ENCODE measurements at places on chromosomes 2 and 18.

DNA sequence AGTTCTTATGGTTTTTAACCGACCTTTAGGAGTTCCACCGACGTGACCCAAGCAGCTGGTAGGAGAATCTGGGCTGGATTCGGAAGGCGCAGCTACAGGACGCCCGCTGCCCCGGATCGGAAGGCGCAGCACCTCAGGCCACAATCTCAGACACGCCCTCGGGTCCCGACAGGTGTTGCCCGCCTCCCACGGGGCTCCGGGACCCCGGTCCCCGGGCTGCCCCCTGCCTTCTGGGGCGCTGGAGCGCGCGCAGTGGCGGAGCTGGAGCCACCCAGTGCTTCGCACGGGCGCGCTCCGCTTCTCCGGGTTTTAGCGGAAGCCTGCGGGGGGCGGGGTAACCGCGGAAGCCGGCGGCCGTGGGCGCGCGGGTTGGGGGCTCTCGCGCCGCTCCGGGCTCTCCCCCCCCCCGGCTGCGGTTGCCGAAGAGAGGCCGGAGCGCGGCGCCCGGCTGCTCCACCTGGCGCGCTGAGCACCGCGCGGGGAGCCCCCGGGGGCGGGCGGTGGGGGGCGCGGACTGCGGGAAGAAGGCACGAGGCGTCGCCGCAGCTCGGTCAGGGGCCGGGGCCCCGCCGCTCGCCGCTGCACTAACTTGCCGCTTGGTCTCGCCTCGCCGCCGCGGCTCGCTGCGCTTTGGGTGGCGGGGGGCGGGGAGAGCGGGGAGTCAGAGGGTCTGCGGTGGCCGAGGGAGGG is 718.8 kb downstream of the DPP10 start:
- no peak for DNase-seq

DNA sequence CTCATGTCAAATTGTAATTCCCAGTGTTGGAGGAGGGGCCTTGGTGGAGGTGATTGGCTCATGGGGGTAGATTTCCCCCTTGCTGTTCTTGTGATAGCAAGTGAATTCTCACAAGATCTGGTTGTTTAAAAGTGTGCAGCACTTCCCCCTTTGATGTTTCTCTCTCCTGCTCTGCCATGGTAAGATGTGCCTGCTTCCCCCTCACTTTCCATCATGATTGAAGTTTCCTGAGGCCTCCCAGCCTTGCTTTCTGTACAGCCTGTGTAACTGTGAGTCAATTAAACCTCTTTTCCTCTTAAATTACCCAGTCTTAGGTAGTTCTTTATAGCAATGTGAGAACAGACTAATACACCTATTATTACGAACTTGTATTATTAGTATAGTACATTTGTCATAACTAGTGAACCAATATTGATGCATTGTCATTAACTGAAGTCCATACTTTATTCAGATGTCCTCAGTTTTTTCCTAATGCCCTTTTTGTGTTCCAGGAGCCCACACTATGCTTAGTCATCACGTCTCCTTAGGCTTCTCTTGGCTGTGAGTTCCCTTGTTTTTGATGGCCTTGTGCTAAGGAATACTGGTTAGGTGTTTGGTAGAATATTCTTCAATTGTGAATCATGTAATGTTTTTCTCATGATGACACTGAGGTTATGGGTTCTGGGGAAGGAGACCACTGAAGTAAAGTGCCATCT is 4.5 kb upstream of the MAP3K2 start:
- DNase-seq, result no peak

- no peak for DNase-seq
These were observed 318.7 kb downstream of the CLIP4 start for GRCh38 chr2:29433920-29434319.

GRCh38 chr2:7685342-7686015 is 768.3 kb downstream of the RNF144A start:
- no peak for DNase-seq

GRCh38 chr2:217370391-217370790 is 510.5 kb upstream of the TNP1 start:
- no peak for DNase-seq

GRCh38 chr2:857081-857480 is 93.6 kb upstream of the SNTG2 start:
- DNase-seq, result no peak

DNA sequence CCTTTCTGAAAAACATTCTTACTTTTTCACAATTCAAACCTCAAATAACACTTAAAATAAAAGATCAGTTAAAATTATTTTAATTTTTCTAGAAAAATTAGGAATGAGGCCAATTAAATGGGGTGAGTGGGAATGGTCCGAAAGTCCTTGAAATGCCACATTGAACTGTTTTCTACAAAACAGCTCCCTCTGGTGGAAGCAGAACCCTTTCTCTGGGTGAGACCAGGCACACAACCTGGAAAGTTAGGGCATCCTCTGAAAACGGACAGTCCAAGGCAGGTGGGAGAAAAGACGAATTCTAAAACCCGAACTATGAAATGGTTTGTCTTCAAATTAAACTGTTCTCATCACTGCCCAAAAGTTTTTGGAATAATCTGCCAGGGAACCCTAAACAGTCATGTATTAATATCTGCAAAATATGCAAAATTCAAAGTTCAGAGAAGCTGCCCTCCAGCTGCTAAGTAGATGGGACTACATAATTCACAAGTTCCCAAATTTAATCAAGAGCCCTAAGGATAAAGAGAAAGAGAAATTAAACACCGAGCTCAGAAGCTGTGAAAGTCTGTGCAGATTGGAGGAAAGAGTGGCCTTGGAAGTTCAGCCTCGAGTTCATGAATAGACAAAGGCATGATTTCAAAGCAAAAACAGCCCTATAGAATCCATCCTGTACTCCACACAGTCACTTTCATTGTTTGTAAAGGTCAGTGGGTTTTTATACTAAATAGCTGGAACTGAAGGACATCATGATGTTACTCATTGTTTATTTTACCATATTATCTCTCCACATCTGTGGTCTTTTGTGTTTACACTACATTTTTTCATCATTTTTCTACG is 108.3 kb downstream of the PIEZO2 start:
- peak; percentile 31 for DNase-seq

GRCh38 chr2:136070913-136071312 is 47.0 kb downstream of the CXCR4 start:
- DNase-seq, result no peak

GRCh38 chr18:7676253-7676873 is 109.2 kb downstream of the PTPRM start:
- no peak for DNase-seq

GRCh38 chr18:35564795-35565453 is 16.6 kb upstream of the GALNT1 start:
- no peak for DNase-seq

- DNase-seq, result no peak
These were observed 55.7 kb downstream of the INO80C start for GRCh38 chr18:35441857-35442595.

GRCh38 chr2:164565359-164565758 is 55.9 kb downstream of the GRB14 start:
- DNase-seq, result no peak

DNA sequence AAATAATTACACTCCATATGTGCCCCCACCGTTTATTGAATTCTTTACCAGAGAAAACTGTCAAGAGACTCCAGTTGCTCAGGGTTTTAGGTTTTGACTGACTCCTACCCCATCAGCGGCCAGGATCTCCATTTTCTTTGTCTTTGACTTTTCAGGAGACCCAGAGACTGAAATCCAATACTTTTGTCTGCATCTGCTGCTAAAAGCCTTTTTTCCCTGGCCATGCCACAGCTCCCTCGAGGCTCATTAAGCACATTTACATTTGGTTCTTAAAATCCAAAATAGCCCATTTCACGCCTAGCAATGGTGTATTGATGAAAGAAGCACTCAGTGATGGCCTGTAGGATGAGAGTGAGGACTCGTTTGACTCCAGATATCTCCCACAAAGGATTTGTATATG is 332.6 kb upstream of the ACVR2A start:
- no peak for DNase-seq

DNA sequence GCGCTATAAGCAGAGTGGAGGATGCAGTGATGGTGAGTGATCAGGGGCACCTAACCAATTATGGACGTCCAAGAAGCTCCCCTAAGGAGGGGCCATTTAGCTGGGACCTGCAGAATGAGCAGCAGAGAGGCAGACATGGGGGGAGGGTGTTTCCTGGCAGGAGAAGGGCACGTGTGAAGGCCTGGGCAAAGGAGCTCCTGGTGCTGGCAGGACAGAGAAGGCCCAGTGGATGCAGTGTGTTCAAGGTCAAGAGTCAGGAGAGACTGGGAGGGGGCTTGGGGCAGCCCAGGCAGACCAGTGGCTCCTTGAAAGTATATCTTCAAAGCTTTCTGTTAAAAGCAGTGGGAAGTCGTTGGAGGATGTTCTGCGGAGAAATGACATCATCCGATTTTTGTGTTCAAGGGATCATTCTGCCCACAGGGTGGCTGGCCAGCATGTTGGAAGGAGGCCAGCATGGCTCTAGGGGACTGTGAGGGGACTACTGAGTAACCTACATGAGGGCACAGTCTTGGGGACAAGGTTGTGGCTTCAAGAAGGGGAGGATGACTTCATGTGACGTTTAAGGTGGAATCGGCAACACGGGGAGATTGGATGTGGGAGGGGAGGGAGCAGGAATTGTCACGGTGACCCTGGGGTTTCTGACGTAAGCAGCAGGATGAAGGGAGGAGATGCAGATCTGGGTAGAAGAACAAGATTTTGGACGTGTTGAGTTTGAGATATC is 9.0 kb upstream of the CIB4 start:
- no peak for DNase-seq

DNA sequence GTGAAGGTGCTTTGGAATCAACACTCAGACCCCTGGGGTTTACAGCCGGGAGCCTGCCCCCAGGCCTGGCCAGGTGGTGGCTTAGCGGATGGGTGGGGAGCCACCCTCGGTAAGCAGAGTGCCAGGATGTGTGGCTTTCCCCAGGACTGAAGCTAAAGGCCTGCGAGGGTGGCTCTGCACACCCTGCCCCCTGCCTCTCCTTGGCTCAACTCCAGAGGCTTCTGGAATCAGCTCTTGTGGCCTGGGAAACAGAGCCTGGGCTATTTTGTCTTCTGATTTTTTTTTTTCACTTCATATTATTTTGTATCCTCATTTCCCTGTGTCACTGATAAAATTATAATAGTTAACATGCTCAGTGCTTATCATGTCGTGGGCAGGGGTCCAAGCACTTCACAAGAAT is 79.8 kb downstream of the RHOB start:
- DNase-seq, result no peak

DNA sequence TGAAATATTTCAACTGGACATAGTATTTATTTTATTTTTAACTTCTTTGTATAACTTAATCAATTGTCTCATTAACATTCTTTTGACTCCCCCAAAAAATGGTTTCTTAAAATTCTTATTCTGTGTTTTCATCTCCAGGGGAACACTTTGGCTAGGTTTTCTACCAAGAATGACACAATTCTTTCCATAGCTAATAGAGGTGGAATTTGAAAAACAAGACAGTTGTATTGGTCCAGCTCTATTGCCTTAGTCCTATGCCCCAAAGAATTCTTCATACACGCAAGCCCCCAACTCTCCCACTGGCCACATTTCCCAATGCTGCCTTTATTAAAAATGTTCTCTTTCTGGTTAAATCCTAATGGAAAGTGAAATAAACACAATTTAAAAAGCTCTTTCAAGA is 104.7 kb upstream of the PKDCC start:
- DNase-seq, result no peak

DNA sequence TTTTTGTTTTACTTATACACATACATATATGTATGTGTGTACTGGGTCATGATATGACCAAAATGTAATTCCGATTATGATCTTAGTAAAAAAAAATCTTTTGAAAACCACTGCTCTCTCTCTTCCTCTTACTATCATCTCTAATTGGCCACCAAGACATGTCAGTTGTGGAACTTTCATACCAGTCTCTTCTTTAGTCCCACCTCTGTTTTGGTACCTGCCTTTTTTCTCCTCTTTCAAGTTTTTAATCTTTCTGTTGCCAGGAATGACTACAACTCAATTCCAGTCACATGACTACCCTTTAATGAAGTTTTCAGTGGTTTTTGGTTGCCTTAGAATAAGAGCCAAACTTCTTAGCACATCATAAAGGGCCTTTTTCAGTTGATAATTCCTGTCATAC is 17.1 kb downstream of the RBM44 start:
- DNase-seq, result no peak

- DNase-seq, result no peak
These were observed 159.2 kb downstream of the CPS1 start for GRCh38 chr2:210715560-210716082.

DNA sequence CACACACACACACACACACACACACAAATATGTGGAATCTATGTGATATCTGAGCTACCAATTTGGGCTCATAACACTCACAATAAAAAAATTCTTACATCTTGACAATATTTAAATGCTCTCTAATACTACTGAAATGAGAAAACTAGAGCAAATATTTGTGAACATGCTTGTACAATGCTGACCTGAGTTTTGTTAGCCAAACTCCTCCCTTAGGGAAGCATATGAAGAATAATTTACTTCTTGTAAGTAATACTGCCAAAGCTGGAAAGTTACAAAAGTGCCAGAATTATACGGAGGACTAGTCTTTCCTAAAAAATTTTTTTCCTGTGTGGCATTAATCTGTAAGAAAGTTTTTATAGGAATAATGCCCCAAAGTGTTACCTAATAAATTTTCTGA is 18.5 kb downstream of the MBD2 start:
- DNase-seq, result no peak

All from GM19239 (cell line).